Stimulated activated naive CD8-positive, alpha-beta T cell treated with anti-CD3 and anti-CD28 coated beads, Interleukin-15, Interleukin-2, amounts not matched to agents 100 U/mL and 50 U/mL, for 24 hours (primary cell): ENCODE measurements at places on chromosomes 2 and 18.

DNA sequence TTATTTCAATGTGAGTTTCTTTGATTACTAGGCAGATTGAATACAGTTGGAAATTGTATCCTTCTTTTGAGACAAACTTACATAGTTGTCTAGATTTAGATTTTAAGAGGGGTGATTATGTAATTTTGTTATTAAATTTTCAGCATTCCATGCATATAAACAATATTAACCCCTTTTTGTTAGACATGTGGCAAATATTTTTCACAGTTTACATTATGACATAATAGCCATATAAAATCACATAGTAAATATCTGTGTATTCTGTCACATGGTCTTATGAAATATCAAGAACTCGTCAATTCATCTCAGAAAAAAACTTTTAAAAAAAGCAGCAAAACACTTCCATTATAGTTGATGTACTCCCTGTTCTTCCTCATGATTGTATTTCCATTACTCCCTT is 243.8 kb downstream of the CYP26B1 start:
- no peak for DNase-seq

DNA sequence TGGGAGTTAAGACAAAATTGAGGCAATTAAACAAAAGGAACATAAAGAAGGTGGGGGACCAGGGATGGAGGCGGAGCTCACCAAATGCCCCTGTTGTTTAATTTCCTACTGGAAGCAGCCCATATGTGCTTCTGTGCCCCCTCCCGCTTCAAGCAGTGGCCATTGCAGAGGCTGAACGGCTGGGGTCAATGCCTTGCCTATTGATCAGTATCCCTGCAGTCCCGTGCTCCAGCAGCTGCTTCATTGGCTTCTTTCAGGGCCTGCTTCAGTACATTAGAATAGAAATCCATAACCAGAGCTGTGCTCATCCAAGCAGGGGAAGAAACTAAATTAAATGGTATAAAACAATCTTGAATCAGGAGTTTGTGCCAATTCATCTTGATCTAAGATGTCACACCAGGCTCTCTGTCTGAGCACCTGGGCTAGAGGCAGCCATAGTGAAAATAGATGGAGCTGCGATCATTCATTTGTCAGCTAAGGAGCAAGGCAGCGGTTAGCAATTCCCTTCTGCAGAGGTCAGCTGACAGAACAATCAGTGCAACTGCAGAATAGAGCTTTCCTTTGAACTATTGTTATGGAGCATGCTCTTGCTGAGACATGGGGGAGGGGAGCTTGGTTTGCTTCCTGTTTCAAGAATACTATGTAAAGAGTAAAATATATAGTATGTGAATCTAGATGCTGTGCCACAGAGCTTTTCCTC is 222.4 kb downstream of the WDR7 start:
- no peak for DNase-seq

GRCh38 chr2:44943693-44944101 is 2.2 kb downstream of the SIX3 start:
- no peak for DNase-seq

- no peak for DNase-seq
Observed at GRCh38 chr2:33984131-33984530, 385.0 kb upstream of the FAM98A start.
